ENCODE measurements at places on chromosomes 5 and 9.
A peak's percentile ranks its signal among the peaks of the same experiment; 100 is the strongest.

GRCh38 chr9:85142968-85143367 is 473.4 kb downstream of the NTRK2 start:
- peak; percentile 35 for DNase-seq

GRCh38 chr5:97127727-97128126 is 14.7 kb downstream of the LIX1 start:
- no peak for DNase-seq

GRCh38 chr9:77751341-77752091 is 103.4 kb upstream of the GNA14 start:
- DNase-seq: peak; percentile 87

DNA sequence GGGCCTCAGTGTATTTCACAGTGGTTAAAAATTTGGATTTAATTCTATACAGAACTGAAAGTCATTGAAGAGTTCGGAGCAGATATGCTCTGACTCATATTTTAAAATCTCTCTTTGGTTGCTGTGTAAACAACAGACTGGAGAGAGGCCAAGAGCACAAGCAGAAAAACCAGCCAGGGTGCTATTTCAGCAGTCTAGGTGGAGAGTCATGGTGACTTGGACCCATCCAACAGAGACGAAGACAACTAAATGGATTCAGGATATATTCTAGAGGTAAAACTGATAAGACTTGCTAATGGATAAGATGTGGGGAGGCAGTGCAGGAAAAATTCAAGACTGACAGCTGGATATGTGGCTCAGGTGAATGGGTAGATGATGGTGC is 168.9 kb downstream of the MAPKAP1 start:
- DNase-seq: no peak

DNA sequence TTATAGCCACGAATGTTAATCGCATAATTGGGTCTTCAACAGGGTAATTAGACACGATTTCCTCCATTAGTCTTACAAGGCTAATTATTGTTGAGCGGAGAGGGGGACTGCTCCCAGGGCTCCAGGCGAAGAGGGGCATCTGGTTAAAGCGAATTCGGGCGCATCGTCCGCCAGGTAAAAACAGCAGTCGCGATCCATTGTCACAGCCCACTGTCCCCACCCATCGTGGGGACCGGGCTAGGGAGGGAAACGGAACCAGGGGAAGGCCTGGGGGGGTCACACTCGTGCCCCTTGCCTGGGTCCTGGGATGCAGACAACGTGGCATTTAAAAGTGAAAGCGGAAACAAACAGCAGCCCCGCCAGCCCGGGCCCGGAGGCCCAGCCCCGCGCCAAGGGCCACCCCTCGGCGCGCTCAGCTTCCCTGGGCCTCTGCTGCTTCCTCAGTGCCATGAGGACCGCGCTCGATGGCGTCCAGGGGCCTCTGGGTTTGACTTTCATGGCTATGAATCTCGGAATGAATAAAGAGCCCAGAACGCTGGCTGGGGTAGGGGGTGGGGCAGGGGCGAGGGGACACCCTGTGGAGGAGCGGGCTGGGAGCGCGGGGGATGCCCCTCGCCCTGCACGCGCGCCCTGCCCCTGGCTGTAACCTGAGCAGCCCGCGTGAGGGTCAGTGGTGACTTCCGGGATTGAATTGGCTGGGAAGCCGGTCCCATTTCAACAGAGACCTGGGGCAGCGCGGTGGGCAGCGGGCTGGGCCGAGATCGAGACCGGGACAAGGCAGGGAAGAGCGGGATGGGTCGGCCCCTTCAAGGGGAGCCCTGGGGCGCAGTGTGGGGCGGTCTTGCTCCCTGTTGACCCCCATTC is 99.9 kb downstream of the GTF3C4 start:
- no peak for DNase-seq

All from NCI-H82 (cell line).